Hematopoietic multipotent progenitor cell treated with erythropoietin and hydrocortisone succinate and interleukin-3 and kit ligand, for 17 days (in vitro differentiated cells): ENCODE measurements at places on chromosomes 4 and X.

DNA sequence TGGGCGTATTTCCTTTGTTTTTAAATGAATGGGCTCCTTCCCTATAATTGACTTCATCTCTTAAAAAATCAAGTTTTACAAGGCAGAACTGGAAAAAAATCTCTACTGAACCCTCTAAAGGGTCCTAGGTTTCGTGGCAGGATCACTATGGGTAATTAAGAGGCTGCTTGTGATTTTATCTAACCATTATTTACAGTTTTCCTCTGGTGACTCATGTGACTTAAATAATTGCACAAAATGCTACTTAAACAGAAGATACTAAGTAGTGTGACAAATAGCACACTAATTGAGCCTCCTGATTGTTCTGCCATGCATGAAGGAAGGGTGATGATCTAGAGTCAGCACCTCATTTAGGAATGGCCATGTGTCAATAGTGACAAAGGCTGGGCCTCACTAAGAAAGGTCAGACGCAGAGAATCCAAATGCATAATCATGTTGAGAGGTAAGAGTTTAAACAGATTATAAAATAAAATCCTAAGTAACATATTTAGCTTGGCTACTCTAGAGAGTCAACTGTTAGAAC is 35.5 kb downstream of the OFD1 start:
- no peak for DNase-seq

DNA sequence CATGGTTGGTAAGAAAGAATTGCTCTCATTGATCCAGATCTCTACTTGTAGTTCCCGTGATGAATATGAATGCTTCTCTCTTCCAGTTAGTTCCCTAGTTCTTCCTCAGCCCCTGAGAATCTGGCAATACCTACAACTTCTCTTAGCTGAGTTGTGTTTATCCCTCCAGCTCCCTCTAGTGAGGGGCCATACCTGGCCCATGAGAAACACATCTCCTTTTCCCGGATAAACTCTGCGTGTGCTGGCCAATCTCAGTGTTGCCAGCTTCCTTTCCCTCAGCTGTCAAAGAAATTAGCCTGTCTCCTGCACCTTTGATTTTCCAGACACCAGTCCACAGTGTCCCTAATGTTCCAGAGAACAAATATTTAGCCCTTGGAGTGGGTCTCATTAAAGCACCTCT is 5.7 kb downstream of the CBLL2 start:
- DNase-seq = no peak

- no peak for DNase-seq
Observed at GRCh38 chrX:12153741-12154140, 15.5 kb downstream of the FRMPD4 start.

DNA sequence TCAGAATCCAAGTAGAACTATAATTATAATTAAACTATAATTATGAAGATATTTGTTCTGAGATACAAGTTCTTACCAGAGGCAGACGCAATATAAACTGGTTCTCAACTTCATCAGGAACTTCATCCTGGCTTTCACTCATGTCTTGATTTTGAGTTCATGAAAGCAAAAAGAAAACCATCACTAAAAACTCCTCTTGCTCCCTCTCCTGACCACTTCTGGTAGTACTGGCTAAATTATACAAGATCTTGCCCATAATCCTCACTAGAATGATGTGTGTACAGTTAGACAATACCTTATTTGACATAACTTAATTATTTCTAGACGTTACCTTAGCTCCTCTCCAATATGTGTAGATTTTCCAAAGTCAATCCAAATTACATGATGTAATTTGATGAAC is 3.7 kb downstream of the TAF7L start:
- DNase-seq = peak; percentile 40

DNA sequence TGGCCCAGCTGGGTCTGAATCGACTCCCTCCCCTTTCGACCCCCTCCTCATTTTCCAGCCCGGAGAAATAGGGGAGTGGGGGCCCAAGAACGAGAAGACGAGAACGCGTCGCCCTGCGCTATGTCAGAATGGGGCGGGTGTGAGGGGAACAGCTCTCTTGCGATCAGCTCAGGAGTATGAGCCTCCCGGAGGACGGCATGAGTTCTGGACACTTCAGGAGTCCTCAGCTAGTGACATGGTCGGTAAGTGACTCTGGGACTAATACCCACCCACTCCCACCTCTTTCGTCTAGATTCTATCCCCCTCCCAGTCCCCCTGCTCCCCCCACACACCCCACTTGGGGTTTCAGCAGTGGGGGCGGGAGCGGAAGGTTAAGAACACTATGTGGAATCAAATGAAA is 944 bp downstream of the KLF8 start:
- no peak for DNase-seq

GRCh38 chrX:46574774-46575381 is 1.3 kb downstream of the CHST7 start:
- no peak for DNase-seq

DNA sequence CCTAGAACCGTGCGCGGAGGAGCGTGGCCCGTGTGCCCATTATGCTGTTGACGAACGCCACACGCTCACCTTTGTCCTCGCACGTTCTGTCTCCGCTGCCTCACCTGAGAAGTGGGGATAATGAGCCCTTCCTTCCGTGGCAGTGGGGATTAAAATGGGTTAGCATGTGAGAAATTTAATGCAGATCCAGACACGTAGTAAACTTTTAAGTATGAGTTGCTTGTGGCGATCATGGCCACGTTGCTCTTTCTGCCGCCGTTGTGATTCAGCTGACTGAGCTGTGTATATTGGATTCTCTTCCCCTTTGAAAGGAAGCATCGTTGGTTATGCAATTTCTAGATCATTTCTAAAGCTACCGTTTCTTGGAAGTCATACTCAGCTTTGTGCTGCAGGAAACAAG is 16.5 kb downstream of the TBC1D14 start:
- DNase-seq = no peak

DNA sequence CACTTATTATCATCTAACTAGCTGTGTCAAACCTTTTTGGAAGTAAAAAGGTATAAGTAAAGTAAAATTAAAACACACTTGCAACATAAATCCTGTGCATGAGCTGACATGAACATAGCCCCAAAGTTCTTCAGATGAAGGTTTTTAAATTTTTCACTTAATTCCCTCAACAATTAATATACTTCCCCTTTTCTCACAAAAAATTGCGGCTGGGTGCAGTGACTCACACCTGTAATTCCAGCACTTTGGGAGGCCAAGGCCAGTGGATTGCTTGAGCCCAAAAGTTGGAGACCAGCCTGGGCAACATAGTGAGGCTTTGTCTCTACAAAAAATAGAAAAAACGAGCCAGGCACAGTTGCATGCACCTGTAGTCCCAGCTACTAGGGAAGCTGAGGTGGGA is 16.8 kb downstream of the RASGEF1B start:
- no peak for DNase-seq

DNA sequence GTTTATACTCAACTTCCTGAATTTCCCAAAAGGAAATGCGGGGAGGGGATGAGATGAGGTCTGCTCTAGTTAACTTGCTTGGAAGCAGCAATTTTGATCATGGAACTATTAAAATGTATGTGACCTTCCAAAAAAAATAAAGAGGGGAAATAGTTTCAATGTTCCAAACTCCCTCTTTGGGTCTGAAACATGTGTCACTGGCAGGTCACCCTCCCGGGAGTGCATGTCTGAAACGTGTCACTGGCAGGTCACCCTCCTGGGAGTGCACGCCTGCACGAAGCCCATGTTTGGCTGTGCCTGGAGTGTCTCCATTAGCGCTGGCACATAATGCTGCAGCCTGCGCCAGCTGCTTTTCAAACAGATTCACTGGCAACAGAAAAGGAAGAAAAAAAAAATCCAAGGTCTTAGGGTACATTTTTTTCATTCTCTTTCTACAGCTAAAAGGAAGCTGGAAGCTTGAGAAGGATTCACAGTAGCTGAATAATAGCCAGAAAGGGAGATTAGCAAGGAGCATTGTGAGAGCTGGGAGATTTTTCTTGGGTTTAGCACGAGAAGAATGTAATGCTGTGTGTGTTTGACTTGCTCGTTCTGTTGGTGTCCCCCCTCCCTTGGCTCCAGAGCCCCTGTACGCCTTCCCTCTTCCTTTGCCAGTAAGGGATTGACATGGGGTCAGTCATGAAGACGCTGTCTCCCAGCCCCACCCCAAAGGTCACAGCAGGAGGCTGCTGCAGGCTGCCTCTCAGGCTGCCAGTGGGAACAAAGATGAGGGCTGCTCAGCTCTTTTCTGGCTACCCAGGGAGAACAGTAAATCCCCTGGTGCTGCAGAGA is 39.2 kb upstream of the TLR3 start:
- no peak for DNase-seq

DNA sequence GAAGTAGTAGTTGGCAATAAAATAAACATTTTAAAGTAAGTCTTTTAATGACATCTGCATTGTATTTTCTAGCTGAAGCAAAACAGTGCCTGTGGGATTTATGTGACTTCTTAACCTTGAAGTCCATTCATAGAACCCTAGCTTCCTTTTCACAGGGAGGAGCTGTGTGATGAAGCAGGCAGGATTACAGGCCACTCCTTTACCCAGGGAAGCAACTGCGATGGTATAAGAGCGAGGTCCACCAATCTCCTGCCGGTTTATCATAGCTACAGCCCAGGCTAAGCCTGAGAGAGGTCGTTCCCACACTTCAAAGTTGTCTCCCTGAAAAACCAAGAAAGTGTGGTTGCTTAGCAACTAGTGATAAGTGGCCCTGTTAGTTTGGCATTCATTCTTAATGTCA is 7.0 kb downstream of the RPL36A start:
- no peak for DNase-seq

GRCh38 chrX:139930916-139931645 is 1.8 kb downstream of the ATP11C start:
- DNase-seq = no peak

GRCh38 chr4:158018221-158018830 is 154.5 kb downstream of the GASK1B start:
- DNase-seq = no peak
